ENCODE measurements at places on chromosomes 16 and 17. TPM values are rescaled to one million over a fixed set of nuclear protein-coding genes. Genes with fewer than 3 reads are reported as not detected.

Gene PSMD11
- total RNA-seq, result 74.2 TPM

Gene CACNG1
- not detected for total RNA-seq

Gene RPS15A
- total RNA-seq, result 187 TPM

Gene THRA
- 26.0 TPM for total RNA-seq

Gene C1QTNF1
- 42.1 TPM for total RNA-seq

Gene CA10
- total RNA-seq, result not detected

Gene DNAH17
- not detected for total RNA-seq

Gene GP1BA
- total RNA-seq, result not detected

Gene SPATA32
- total RNA-seq, result not detected

Gene CCL1
- total RNA-seq, result not detected

Gene PRAC1
- not detected for total RNA-seq

Gene ARHGDIG
- 1.6 TPM for total RNA-seq

Gene PITPNM3
- 0.57 TPM for total RNA-seq

Gene NPIPA8
- not detected for total RNA-seq

Gene MT1M
- total RNA-seq, result 10.3 TPM

Gene SLC6A4
- 23.8 TPM for total RNA-seq

Gene CD300E
- total RNA-seq, result not detected

Gene HBQ1
- 0.63 TPM for total RNA-seq

Gene PABPN1L
- not detected for total RNA-seq

Gene PDIA2
- total RNA-seq, result not detected

Gene NLRC5
- total RNA-seq, result 13.0 TPM

Gene SLC52A1
- 0.25 TPM for total RNA-seq

Gene GPR139
- not detected for total RNA-seq

Gene METTL22
- total RNA-seq, result 59.1 TPM

Gene CAMTA2
- 21.1 TPM for total RNA-seq

Gene IL21R
- total RNA-seq, result 0.54 TPM

Gene SLC22A31
- total RNA-seq, result not detected

Gene KCNH6
- not detected for total RNA-seq

Gene CSNK1D
- total RNA-seq, result 52.7 TPM

Gene MYH2
- total RNA-seq, result not detected

Gene HS3ST4
- not detected for total RNA-seq

Gene APRT
- total RNA-seq, result 54.0 TPM

Gene HSD11B2
- not detected for total RNA-seq

Gene ATP6V0A1
- total RNA-seq, result 40.0 TPM

Gene ADAM11
- total RNA-seq, result 0.36 TPM

Gene VTN
- total RNA-seq, result 0.09 TPM

Gene KRTAP1-5
- total RNA-seq, result not detected

Gene KRT12
- total RNA-seq, result not detected

Gene FOXL1
- total RNA-seq, result 0.90 TPM

Gene CNEP1R1
- total RNA-seq, result 38.5 TPM

Gene SPNS3
- not detected for total RNA-seq

Gene KIF19
- total RNA-seq, result not detected

Gene KRT9
- total RNA-seq, result not detected

Gene PARD6A
- not detected for total RNA-seq

Gene MMP28
- not detected for total RNA-seq

Gene CHTF18
- 20.0 TPM for total RNA-seq

Gene MAPT
- 1.9 TPM for total RNA-seq

Gene DNAH3
- not detected for total RNA-seq

Gene IRX3
- total RNA-seq, result 1.8 TPM

Gene CASKIN2
- total RNA-seq, result 8.0 TPM

Gene AMFR
- total RNA-seq, result 312 TPM

Gene CBX2
- 0.63 TPM for total RNA-seq

Gene CLEC18A
- total RNA-seq, result not detected

Gene OSGIN1
- 6.6 TPM for total RNA-seq
